ENCODE measurements at places on chromosomes 4 and X. TPM values are rescaled to one million over a fixed set of nuclear protein-coding genes. Genes with fewer than 3 reads are reported as not detected.

DNA sequence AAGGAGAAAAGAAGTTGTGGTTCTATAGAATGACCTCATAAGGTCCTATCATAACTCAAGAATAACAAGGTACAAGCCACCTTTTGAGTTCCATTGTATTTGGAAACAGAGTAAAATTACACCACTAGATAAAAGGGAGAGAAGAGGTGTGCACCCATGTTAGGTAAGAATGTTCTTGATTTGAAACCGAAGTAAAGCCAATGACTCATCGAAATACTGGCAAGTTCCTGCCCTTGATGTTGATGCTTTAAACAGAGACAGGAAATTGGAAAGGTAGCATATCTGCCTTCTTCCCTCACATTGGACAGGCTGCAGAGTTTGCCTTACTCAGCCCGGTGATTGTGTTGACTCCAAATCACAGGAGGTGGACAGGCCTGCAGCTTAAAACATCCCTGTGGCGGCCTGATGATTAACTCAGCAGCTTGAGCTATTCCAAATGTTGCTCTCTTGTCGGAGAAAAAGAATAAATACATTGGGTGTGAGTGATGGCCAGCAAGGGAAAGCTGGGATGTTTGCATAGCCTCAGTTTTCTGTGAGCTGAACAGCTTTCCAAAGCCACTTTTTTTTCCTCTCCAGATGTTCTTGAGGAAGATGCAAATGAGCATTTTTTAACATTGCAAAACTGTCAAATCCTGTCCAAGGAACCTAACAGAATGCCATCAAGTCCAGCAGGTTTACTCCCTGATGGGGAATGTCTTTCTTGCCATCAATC lies 321.1 kb downstream of the NKX6-1 start:
- no peak for DNase-seq

DNA sequence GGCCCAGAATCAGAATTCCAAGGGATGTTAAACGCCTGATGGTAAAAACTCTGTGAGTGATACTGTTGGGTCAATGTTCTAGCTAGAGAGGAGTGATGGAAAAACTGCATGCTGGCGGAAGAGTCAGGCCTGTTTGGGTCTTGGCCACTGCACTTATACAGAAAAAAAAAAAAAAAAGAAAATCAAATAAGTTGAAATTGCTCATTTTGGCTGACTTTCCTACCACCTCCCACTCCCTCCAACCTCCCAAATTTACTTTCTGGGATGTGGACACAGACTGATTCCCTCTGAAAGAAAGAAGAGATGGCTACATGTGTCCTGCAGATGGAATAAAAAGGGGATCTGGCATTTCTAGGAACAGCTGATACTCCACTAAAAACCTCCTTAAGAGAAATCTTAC lies 234.1 kb upstream of the GIMD1 start:
- DNase-seq: no peak

DNA sequence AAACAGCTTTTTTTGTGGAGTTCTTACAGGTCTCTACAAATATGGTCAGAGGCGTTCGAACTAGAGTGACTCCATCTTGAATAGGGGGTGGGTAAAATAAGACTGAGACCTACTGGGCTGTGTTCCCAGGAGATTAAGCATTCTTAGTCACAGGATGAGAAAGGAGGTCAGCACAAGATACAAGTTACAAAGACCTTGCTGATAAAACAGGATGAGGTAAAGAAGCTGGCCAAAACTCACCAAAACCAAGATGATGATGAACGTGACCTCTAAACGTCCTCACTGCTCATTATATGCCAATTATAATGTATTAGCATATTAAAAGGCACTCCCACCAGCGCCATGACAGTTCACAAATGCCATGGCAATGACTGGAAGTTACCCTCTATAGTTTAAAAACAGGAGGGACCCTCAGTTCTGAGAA lies 42.8 kb upstream of the SPP1 start:
- no peak for DNase-seq

DNA sequence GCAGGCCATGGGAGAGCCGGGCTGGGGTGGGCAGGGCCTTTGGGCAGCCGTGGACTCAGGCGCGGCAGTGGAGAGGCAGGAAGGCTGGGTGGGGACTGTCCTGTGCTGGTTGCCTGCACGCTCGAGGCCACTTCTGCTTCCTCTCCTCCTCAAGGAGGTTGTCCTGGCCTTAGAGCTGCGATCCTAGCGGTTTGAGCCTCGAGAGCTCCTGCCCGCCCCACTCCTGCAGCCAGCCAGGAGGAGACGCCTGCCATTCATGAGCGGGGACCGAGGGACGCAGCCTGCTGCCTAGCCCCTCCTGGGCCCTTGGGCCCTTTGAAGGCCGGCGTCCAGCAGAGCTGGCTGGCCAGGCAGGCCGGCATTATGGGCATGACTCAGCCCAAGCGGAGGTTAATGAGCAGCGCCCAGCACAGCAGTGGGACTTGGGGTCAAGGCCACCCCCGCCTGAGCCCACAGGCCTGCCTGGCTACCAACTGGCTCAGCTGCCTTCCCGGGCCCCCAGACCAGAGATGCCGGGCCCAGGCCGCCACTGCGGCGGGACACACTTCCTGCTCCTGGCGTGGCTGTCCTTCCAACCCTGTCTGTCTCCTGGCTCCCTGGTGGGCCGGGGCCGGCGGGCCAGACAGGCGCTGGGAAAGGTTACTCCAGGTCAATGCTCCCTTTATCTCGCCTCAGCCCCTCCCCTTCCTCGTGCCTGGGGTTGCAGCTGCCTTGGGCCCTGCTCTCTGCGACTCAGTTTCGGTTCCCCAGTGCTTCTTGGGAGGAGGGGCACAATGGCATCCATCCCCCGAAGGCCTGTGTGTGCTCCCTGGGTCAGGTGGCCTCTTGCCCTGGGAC lies 1.8 kb downstream of the ABCD1 start:
- peak; percentile 68 for DNase-seq

DNA sequence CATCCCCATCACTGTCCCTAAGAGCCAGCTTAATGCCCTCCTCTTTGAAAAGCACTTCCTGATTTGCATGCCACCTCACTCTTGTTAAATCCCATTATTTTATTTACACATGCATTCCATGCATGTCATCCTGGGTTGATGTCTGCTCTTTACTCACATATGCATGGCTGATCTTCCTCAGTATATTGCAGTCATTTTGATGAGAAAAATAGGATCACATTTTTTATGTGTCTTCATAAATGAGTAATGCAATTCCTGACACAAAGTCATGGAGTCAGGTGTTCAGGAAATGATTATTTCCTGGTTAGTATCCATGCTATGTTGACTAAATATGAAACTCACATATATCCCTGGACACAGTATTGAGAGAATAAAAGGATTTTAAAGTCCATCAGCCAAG lies 204.7 kb downstream of the SLIT2 start:
- no peak for DNase-seq

- no peak for DNase-seq
Observed at GRCh38 chr4:152806501-152807125, 26.9 kb downstream of the ARFIP1 start.

GRCh38 chr4:186074189-186074588 lies 5.2 kb downstream of the TLR3 start:
- no peak for DNase-seq

TRPC5OS gene
- 0.33 TPM for total RNA-seq

SCRG1 gene
- total RNA-seq: not detected

GUF1 gene
- total RNA-seq: 14.9 TPM

RAI2 gene
- 0.87 TPM for total RNA-seq
